ENCODE measurements at places on chromosomes 3 and 15. TPM values are rescaled to one million over a fixed set of nuclear protein-coding genes. Genes with fewer than 3 reads are reported as not detected.

DNA sequence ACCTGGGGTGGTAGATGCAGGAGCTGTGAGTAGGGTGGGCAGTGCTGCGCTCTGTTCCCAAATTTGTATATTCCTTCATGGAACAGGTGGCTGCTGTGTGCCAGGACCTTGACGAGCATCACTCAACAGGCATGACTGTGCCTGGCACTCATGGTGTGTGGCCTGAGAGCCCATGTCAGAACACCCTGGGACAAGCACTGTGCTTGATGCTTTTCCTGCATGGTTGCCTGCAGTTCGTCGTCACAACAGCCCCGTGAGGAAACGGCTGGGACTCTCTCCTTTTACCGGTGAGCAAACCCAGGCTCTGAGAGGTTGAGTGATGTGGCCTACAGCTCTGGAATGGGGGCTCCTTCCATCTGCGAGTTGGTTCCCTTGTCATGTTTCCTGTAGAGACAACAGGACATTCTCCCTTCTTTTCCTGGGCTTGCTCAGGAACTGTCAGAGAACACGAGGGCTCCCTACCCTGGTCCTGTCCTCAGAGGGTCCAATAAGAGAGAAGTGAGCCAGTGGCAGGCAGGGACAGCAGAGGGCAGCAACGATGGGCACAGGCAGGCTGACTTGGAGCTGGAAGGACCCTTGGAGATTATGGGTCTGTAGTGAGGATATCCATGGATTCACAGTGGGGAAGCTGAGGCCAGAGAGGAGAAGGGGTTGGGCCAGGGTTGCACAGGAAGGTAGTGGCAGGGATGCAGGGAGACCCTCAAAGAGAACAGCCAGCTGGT is 37.4 kb downstream of the PRKCD start:
- no peak overlapping the region for H3K27ac ChIP-seq
- no peak for DNase-seq
- no peaks in the 10 kb centered on the region for H3K36me3 ChIP-seq
- no peak overlapping the region for H3K4me3 ChIP-seq

DNA sequence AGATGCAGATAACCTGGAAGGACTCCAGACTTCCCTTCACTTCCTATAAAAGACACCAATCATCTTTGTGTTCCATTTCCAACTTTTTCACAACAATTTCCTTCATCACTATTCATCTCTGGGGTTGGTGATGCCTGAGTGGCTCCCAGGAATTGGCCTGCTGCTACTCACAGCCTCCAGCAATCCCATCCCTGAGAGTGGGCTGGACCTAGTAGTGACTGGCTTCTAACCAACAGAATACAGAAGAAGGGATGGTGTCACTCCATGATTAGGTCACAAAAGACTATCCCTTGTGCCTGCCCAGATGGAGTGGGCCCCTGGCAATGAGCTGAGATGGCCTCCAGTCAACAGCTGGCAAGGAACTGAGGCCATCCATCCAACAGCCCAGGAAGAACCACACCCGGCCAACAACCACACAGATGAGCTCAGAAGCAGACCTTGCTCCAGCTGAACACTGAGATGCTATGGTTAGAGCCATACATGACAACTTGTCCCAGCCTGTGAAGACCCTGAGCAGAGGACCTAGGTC is 20.9 kb downstream of the OCA2 start:
- DNase-seq: no peak
- H3K27ac ChIP-seq: no peak overlapping the region
- no peaks in the 10 kb centered on the region for H3K36me3 ChIP-seq
- H3K27me3 ChIP-seq: no peaks in the 10 kb centered on the region

- H3K4me1 ChIP-seq: 0 out of 2 replicates have a peak, but pooled peaks cover 4% of the 10 kb centered on the region
- no peaks in the 10 kb centered on the region for H3K36me3 ChIP-seq
- DNase-seq: no peak
- no peak overlapping the region for H3K27ac ChIP-seq
- no peaks in the 10 kb centered on the region for H3K27me3 ChIP-seq
Observed at GRCh38 chr15:58069008-58069407, 3.5 kb upstream of the ALDH1A2 start.

DNA sequence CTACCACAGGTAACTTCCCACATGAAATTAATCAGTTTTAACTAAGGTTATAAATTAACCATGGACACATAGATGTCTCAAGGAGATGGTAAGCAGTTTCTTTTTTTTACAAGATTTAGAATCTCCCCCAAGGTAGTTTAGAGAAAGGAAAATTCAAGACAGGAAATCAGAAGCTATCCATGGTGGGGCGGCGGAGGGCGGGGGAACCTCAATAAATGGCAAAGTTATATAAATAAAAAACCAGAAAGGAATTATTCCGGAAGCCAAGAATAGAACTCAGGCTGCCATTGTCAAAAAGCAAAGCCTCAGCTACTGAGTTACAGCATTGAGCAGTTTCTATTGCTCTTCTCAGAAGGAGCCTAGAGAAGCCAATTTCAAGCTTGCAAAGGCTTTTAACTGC is 172.1 kb upstream of the SMAD3 start:
- H3K36me3 ChIP-seq: no peaks in the 10 kb centered on the region
- no peak overlapping the region for H3K27ac ChIP-seq
- no peak for DNase-seq

GRCh38 chr3:72974956-72975355 is 21.7 kb upstream of the PPP4R2 start:
- DNase-seq: no peak
- no peak overlapping the region for H3K27ac ChIP-seq
- H3K27me3 ChIP-seq: no peaks in the 10 kb centered on the region
- no peaks in the 10 kb centered on the region for H3K4me1 ChIP-seq

GRCh38 chr3:179432451-179432850 is 18.8 kb downstream of the GNB4 start:
- no peak for DNase-seq
- H3K27ac ChIP-seq: no peak overlapping the region
- no peaks in the 10 kb centered on the region for H3K27me3 ChIP-seq
- H3K4me1 ChIP-seq: no peaks in the 10 kb centered on the region

- no peaks in the 10 kb centered on the region for H3K36me3 ChIP-seq
- H3K27me3 ChIP-seq: no peaks in the 10 kb centered on the region
- no peak overlapping the region for H3K27ac ChIP-seq
- H3K4me3 ChIP-seq: no peak overlapping the region
- no peaks in the 10 kb centered on the region for H3K4me1 ChIP-seq
- DNase-seq: no peak
Observed at GRCh38 chr3:6753536-6753935, 107.4 kb upstream of the GRM7 start.

GRCh38 chr15:25061808-25062550 is 107.2 kb downstream of the SNRPN start:
- no peaks in the 10 kb centered on the region for H3K27me3 ChIP-seq
- no peaks in the 10 kb centered on the region for H3K4me1 ChIP-seq
- H3K36me3 ChIP-seq: peaks cover 3% of the 10 kb centered on the region
- no peak overlapping the region for H3K4me3 ChIP-seq
- DNase-seq: no peak
- H3K27ac ChIP-seq: no peak overlapping the region

DNA sequence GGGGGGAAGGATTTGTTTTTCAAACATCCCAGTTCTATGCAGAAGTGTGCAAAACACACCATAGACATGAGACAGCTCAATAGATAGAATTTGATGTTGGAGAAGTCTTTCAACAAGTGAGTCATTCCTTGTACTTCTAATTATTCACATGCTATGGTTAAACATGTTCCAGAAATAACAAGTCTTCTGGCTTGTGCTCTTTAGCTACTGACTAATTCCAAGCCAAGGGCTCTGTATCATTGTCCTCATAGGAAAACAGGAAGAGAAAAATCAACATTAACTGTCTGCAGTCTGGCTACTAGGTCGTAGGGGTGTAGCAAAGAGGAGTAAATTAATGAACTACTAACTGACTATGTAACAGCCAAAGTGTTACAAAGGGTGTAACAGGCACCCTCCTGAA is 25.8 kb downstream of the LDHAL6B start:
- H3K4me1 ChIP-seq: no peaks in the 10 kb centered on the region
- no peak overlapping the region for H3K4me3 ChIP-seq
- H3K36me3 ChIP-seq: peaks cover 17% of the 10 kb centered on the region
- no peaks in the 10 kb centered on the region for H3K27me3 ChIP-seq

DNA sequence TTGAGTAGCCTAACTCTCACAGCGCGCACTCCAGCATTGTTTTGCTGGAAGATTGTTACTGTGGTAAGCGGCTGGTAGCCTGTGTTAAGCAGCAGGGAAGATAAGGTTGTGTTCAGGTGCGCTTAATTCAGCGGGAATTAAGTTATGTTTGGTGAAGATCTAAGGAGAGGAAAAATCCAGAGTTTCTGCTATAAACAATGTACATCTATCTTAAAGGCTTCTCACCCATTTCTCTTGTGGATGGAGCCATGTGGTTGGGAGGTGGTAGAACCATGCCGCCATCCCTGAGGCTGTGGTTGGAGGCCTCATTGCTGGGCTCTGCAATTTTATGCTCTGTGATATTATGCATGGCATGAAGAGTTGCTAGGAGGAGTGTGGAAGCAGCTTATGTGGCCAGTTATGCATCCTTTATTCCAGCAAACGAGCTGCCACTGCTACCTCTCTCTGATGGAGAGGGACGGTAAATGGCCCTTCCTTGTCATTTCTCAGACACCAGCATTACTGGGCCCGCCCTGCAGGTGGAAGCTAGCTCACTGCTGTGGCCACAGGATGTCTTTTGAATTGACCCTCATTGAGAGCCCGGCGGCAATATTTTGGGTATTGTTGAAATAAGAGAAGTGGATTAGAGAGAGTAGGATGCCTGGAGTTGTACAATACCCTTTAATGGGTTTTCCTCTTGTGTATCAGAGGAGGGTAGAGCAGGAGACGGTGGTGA is 1.3 kb downstream of the MINAR1 start:
- no peaks in the 10 kb centered on the region for H3K36me3 ChIP-seq
- H3K27ac ChIP-seq: no peak overlapping the region
- no peak overlapping the region for H3K4me3 ChIP-seq
- H3K27me3 ChIP-seq: no peaks in the 10 kb centered on the region
- no peak for DNase-seq

DNA sequence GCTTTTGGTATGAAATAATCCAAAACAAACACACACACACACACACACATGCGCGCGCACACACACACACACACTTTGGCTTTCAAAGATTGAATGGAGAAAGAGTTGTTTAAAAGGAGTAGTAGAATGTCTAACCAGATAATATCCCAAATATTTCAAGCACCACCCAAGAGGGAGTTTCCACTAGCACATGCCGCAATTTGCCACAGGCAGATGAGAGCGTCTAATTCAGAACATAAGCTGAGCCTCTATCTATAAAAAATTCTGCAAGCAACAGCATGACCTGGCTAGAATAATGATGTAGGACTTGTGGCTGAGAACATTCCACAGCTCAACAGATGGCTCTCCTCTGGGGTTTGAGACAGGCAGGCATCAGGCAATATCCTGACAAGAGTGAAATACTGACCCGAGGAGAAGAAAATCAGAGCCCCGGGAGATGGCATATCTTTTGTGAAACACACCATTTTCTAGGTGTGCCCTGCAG is 302.5 kb upstream of the GADL1 start:
- no peaks in the 10 kb centered on the region for H3K36me3 ChIP-seq
- H3K4me3 ChIP-seq: no peak overlapping the region
- no peak overlapping the region for H3K27ac ChIP-seq
- no peaks in the 10 kb centered on the region for H3K27me3 ChIP-seq

GRCh38 chr3:98518816-98519215 is 3.9 kb downstream of the CLDND1 start:
- H3K36me3 ChIP-seq: peaks cover 52% of the 10 kb centered on the region
- no peaks in the 10 kb centered on the region for H3K27me3 ChIP-seq
- no peak overlapping the region for H3K4me3 ChIP-seq
- no peak for DNase-seq
- peaks cover 6% of the 10 kb centered on the region for H3K4me1 ChIP-seq
- H3K27ac ChIP-seq: no peak overlapping the region

- no peaks in the 10 kb centered on the region for H3K27me3 ChIP-seq
- DNase-seq: no peak
- no peaks in the 10 kb centered on the region for H3K4me1 ChIP-seq
- no peak overlapping the region for H3K4me3 ChIP-seq
- H3K27ac ChIP-seq: no peak overlapping the region
Observed at GRCh38 chr3:39122813-39123212, 15.3 kb downstream of the TTC21A start.

DNA sequence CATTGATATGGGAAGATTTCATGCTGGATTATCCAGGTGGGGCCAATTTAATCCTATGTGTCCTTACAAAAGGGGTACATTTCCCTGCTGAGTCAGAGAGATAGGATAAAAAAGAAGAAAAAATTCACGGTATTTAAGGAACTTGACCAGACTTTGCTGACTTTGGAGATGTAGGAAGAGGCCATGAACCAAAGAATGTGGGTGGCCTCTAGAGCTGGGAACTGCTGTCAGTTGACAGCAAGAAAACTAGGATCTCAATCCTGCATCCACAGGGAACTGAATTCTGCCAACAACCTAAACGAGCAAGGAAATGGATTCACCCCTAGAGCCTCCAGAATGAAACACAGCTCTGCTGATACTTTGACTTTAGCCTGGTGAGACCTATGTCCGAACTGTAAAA is 148.1 kb upstream of the SLC24A5 start:
- H3K4me1 ChIP-seq: peaks cover 9% of the 10 kb centered on the region
- peak overlapping the region; percentile 8 for H3K4me3 ChIP-seq
- peak overlapping the region; percentile 34 for H3K27ac ChIP-seq

DNA sequence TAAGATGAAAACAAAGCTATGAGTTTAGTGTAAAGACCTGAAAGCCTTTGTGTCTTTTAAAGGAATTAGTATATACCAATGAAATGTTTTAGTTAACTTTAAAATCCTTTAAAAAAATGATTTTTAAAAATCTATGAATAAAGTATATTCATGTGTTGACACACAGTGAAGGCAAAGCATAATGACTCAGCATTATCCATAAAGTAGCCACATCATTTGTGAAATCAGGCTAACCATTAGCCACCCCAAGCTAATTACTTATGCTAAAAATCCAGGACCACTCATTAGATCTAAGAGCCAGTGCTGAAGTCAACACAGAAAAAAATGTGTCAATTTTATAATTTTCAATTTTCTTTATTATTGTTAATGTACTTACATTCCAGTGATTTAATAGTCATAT is 310.2 kb downstream of the TBC1D5 start:
- H3K4me3 ChIP-seq: no peak overlapping the region
- peaks cover 13% of the 10 kb centered on the region for H3K4me1 ChIP-seq
- H3K27ac ChIP-seq: peak overlapping the region; percentile 6
- H3K27me3 ChIP-seq: no peaks in the 10 kb centered on the region
- no peaks in the 10 kb centered on the region for H3K36me3 ChIP-seq
- no peak for DNase-seq

DNA sequence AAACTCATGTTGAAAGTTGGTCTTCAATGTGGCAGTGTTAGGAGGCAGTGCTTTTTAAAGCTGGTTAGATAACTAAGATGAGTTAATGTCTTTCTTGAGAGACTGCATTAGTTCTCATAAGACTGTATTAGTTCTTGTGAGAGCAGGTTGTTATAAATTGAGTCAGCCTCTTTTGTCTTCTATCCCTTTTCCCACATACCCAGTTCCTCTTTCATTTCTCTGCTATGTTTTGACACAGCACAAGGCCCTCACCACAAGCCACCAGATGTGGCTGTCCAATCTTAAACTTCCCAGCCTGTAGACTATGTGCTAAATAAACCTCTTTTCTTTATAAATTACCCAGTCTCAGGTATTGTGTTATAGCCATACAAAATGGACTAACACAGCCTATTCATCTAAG is 94.6 kb upstream of the SNTN start:
- no peak for DNase-seq
- no peaks in the 10 kb centered on the region for H3K36me3 ChIP-seq
- no peak overlapping the region for H3K27ac ChIP-seq
- H3K4me3 ChIP-seq: no peak overlapping the region
- H3K4me1 ChIP-seq: no peaks in the 10 kb centered on the region

ASB14 gene
- total RNA-seq: not detected

PLSCR5 gene
- not detected for total RNA-seq

CCR8 gene
- not detected for total RNA-seq

FGD5 gene
- total RNA-seq: not detected

All from SJCRH30 (cell line).